ENCODE measurements at places on chromosomes 11 and 22.

DNA sequence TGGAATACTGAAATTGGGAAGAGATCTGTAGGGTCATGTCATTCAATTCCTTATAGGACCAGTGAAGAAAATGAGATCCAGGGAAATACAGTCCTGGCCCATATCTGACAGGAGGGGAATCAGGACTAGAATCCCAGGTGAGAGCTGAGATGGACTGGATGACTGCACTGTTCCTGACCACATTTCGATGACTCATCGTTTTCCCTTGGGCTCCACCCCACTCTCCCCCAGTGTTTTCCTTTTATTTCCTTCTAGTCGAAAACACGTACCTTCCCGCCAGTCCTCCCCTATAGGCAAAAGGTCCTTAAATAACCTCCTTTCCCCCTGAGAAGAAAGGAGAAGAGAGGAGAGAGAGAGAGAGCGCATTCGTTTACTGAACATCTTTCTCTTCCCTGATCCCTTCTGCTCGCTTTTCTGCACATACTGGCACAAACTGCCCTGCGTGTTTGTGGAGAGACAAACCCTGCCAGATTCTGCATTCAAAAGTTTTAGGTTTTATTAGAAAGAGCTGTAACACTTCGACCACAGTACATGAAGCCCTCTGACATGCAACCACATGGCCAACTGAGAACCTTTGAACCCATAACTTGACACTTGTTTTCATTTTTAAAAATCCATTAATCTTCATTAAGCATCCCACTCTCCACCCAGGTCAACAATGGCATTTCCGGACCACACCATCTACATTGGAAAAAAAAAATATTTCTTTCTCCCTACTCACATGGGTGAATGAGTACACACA, 565.7 kb downstream of the METTL15 start:
- DNase-seq, result no peak

DNA sequence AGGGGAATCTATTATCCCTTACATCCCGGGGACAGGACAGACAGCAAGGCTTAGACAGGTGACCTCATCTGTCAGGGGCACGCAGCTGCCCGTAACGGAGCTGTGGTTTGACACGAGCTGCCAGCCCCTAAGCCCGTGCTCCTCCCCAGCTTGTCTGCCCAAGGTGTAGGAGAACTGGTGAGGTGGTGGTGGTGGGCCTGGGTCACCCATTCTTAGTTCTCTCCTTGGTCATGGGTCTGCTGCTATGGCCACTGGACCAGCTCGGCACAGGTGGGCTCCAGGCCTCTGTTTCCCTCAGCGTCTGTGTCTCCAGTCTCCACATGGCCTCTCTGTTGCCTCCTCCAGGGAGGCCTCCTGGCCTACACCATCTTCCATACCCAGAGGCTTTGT, 5.4 kb downstream of the PARVG start:
- DNase-seq, result no peak

GRCh38 chr22:20396639-20397038, 2.7 kb downstream of the ZNF74 start:
- DNase-seq, result no peak

GRCh38 chr11:128302425-128303186, 284.8 kb downstream of the ETS1 start:
- no peak for DNase-seq

GRCh38 chr11:66068923-66069714, 953 bp upstream of the PACS1 start:
- no peak for DNase-seq

DNA sequence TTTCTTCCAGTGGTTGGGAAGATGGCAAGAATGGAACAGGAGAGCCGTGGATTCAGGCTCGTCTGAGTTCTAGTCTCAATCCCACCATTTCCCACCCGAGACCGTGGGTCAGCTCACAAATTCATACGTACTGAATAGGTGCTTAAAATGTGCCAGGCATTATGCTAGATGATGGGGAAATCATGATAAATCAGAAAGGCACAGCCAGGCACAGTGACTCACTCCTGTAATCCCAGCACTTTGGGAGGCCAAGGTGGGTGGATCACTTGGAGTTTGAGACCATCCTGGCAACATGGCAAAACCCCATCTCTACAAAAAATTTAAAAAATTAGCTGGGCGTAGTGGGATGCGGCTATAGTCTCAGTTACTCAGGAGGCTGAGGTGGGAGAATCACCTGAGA, 7.1 kb downstream of the TRIOBP start:
- no peak for DNase-seq
